ENCODE measurements at places on chromosomes 7 and 10. TPM values are rescaled to one million over a fixed set of nuclear protein-coding genes. Genes with fewer than 3 reads are reported as not detected.

Gene MCM10
- total RNA-seq: 3.7 TPM

Gene SLC26A4
- 0.05 TPM for total RNA-seq

Gene GPR15LG
- total RNA-seq: not detected

Gene LRRC4
- total RNA-seq: 0.16 TPM

Gene NACAD
- total RNA-seq: 0.93 TPM

Gene NPC1L1
- not detected for total RNA-seq

Gene CCDC172
- total RNA-seq: not detected

Gene STK17A
- total RNA-seq: 68.6 TPM

Gene FAM13C
- not detected for total RNA-seq

Gene ZNF727
- 0.53 TPM for total RNA-seq

Gene GPR22
- not detected for total RNA-seq

Gene GIMAP7
- not detected for total RNA-seq

Gene ADK
- total RNA-seq: 46.1 TPM

Gene DGKB
- not detected for total RNA-seq

Gene ZKSCAN1
- total RNA-seq: 70.6 TPM

DNA sequence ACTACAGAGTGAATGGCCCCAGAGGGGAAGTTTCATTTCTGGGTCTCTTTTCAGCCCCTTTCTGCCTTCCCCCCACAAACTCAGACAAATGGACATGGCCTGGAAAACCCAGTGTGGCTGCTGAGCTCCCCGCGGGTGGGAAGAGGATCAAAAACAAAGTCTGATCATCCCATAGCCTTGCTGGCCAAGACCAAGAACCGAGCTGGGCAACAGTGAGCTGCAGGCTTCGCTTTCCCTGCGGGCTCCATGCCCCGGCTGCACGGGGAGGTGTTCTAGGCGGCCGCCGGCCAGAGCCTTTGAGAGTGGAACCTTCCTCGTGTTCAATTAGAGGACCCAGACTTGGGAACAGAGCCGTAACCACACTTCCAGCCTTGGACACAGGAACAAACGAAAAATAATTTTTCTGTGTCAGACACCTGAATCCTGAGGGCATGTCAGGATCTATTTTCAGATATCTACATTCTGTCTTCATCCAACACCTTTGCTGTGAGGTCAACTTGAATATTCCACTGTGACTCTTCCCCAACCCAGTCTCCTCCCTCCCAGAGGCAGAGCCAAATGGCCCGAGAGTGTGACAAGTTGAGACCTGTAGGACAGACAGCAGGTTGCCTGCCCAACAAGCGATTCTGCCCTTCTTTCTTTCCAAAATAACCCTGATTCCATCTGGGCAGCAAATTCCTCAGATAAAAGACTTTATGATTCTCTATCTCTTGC lies 26.0 kb downstream of the WDR86 start:
- H3K4me1 ChIP-seq: peaks cover 26% of the 10 kb centered on the region
- H3K4me3 ChIP-seq: no peak overlapping the region
- no peak overlapping the region for H3K27ac ChIP-seq
- peak; percentile 12 for DNase-seq
- H3K27me3 ChIP-seq: peaks cover 2% of the 10 kb centered on the region

GRCh38 chr10:116298586-116298985 lies 25.6 kb upstream of the GFRA1 start:
- H3K4me3 ChIP-seq: no peak overlapping the region
- no peaks in the 10 kb centered on the region for H3K27me3 ChIP-seq
- H3K36me3 ChIP-seq: no peaks in the 10 kb centered on the region

- no peak overlapping the region for H3K27ac ChIP-seq
- H3K4me3 ChIP-seq: no peak overlapping the region
- no peak for DNase-seq
- no peaks in the 10 kb centered on the region for H3K36me3 ChIP-seq
These were observed 202.6 kb downstream of the PPP1R3A start for GRCh38 chr7:113715981-113716856.

DNA sequence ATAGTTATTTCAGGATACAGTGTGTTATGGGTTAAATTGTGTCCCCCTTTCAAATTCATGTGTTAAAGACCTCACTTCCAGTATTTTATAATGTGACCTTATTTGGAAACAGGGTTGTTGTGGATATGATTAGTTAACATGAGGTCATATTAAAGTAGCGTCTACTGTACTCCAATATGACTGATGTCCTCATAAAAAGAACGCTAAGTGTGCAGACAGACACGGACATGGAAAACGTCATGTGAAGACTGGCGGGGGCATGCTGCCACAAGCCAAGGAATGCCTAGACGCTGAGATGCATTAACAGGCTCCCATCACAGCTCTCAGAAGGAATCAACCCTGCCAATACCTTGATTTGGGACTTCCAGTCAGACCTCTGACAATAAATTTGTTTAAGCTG lies 1.5 kb upstream of the WDR37 start:
- peak overlapping the region; percentile 62 for H3K4me3 ChIP-seq
- no peak for DNase-seq
- peaks cover 74% of the 10 kb centered on the region for H3K4me1 ChIP-seq
- H3K27ac ChIP-seq: peak overlapping the region; percentile 46
- H3K36me3 ChIP-seq: peaks cover 53% of the 10 kb centered on the region

- no peaks in the 10 kb centered on the region for H3K36me3 ChIP-seq
- peaks cover 6% of the 10 kb centered on the region for H3K4me1 ChIP-seq
- H3K27me3 ChIP-seq: peaks cover 11% of the 10 kb centered on the region
These were observed 4.5 kb upstream of the SEMA3D start for GRCh38 chr7:85191383-85191782.

- H3K4me1 ChIP-seq: no peaks in the 10 kb centered on the region
- peaks cover 2% of the 10 kb centered on the region for H3K27me3 ChIP-seq
- no peak overlapping the region for H3K27ac ChIP-seq
- H3K36me3 ChIP-seq: no peaks in the 10 kb centered on the region
- no peak overlapping the region for H3K4me3 ChIP-seq
- no peak for DNase-seq
These were observed 358.2 kb downstream of the FGFR2 start for GRCh38 chr10:121240011-121240410.

DNA sequence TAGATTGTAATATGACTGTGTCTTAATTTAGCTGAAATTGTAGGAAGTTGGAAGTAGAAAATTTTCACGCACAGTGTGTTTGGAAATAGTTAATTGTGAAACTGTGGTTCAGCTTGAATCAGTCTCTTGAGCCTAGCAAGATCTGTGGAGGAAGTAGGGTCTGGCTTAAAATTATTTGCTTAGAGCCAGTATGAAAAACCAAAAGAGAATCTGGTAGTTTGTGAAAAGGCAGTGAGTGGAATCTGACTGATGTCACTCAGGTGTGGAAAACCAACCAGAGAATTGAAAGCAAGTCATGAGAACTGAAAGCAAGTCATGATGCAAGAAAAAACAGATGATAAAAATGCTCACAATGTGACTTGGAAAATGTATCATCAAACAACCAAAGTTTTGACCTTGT lies 11.5 kb downstream of the LIPJ start:
- peak overlapping the region; percentile 39 for H3K27ac ChIP-seq
- no peak overlapping the region for H3K4me3 ChIP-seq
- H3K27me3 ChIP-seq: no peaks in the 10 kb centered on the region

DNA sequence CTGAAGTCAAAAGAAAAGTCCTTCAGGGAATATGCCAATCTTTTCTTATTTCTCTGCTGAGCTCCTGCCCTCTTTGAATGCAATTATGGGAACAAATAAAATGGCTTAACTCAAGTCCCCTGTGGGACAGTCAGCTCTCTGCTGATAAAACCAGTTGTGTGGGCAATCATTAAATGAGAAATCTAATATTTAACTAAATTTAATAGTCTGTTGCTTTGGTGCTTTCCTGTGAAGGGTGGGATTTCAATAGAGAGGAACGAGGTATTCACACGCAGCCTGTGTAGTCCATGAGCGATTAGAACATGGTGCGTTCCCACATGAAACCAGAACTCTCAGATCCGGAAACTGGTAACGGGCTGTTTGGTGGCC lies 138.4 kb downstream of the PAXIP1 start:
- H3K4me1 ChIP-seq: no peaks in the 10 kb centered on the region
- no peak overlapping the region for H3K27ac ChIP-seq
- no peak overlapping the region for H3K4me3 ChIP-seq
- no peak for DNase-seq
- H3K36me3 ChIP-seq: no peaks in the 10 kb centered on the region

DNA sequence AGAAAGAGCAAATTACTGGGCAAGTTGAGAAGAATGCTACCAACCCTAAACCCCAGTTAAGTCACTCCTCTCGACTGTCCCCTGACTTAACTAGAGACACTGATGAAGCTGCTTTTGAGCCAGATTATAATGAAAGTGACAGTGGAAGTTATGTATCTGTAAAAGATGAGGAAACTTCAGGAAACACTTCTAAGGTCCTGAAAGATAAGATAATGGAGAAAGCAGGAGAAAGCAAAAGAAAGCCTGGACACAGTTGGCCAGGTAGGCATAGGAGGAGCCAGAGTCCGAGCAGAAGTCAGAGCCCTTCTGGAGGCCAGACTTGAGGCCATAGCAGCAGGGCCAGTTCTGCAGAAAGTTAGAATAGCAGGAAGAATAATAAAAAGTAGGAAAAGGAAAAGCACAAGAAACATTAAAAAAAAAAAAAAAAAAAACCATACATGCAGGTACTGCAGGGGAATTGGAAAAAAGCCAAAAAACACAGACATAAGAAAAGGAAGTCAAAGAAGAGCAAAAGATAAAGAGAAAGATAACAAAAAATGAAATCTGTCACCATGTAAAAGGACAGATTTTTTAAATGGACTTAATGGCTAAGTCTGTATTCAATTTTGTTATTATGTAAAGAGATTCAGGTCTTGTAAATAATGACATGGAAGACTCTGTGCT lies 101.0 kb upstream of the KCNMA1 start:
- no peak overlapping the region for H3K4me3 ChIP-seq
- H3K27ac ChIP-seq: no peak overlapping the region
- H3K27me3 ChIP-seq: peaks cover 22% of the 10 kb centered on the region
- no peaks in the 10 kb centered on the region for H3K36me3 ChIP-seq
- no peaks in the 10 kb centered on the region for H3K4me1 ChIP-seq
